ENCODE measurements at places on chromosomes 6 and 20.

GRCh38 chr20:11274141-11274594, 600.4 kb upstream of the JAG1 start:
- DNase-seq: no peak

DNA sequence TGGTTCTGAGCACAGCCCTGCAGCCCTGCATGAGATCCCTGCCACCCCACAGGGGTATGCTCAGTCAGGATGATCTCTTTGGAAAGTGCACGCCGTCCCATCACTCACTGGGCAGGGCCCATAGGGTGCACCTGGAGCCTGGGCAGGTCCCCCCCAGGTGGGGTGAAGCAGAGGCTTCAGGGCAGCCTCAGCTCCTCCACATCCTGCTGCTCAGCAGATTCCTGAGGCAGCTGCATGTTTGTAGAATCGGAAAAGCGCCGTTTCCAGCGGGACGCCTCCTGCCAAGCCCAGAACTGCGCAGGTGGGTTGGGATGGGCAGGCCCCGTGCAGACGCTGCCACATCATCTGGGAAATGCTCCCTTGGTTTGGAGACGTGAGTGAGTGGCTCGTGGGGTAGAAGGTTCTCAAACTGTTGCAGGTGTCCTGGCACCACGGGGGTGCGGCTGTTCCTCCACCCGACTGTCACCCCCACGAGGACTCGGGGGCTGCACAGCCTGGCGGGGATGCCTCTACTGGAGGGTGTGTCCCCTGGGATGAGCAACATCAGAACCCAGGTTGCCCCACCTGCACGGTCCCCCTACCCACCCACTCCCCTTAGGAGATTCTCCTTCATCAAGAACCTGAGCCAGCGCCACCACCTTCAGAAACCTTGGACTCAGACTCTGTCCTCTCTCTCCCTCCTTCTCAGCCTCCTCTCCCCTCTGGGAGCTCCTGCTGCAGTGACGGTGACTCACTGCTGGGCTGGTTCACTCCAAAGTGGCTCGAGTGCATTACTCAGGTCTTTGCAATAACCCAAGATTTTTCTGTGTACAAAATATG, 334.1 kb downstream of the TAF4 start:
- no peak for DNase-seq

DNA sequence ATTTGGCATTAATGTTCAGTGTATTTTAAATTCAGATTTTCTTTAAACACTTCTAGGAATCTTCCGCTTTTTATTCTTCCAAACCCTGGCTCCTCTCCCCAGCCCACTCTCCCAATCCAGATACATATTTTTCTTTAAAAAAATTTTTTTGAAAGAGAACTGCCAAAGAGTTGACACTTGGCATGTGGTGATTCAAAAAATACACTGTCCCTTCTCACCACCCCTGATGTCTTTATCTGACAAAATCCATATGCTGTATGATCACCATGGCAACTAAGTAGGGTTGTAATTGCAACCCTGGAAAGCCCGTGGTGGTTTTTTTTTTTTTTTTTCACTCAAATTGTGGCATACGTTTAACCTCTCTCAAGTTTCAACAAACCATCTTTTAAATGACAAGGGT, 355.8 kb upstream of the SASH1 start:
- no peak for DNase-seq

GRCh38 chr6:63795006-63795405, 159.4 kb downstream of the PHF3 start:
- DNase-seq: no peak

GRCh38 chr6:169454204-169454871, 200.7 kb upstream of the THBS2 start:
- DNase-seq: no peak
